ENCODE measurements at places on chromosomes 5 and 9.

DNA sequence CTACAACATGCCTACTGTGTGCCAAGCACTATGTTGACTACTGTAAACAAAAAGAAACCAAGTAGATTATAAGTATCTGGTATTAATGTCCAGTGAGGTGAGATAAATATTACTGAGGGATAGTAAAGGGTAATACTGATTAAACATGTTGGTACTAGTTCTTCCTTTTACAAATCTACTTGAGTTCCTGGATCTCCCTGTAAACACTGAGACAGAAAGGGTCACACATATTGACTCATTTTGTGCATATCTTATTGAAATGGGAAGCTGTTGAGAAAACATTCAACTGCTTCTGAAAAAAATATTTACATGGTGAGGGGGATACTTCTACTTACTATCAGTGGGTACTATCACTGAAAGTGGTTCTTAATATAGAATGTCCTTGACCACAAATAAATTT is 24.3 kb downstream of the EFNA5 start:
- DNase-seq: no peak

DNA sequence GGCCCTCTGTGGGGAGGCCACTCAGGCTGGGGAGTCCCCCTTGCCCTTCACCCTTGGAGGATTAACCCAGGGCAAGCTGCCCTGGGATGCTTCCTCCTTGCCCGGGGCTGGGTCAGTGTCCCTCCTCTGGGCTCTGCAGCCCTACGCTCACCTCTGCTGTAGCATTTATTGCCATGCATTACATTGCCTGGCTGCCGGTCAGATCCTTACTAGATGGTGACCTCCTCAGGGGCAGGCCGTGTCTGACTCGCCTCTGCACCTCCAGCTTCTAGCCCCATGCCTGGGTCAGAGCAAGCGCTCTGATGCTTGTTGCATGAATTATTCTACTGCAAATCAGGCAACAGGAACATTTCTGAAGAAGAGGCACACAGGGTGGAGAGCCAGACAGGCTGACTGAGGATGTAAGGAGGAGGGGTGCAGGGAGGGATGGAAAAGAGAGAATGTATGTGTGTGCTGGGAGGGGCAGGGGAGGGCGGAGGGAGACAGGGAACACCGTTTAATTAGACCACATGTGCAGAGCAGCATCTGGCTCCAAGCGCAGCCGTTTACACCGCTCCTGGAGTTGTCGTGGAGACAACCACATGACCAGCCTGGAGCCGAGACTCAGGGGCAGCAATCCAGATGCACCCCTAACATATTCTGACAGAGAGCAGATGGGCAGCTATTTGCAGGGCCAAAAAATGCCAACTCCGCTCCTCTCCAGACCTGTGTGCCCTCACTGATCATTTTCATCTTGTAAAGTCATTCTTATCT is 117.0 kb downstream of the CRB2 start:
- no peak for DNase-seq

DNA sequence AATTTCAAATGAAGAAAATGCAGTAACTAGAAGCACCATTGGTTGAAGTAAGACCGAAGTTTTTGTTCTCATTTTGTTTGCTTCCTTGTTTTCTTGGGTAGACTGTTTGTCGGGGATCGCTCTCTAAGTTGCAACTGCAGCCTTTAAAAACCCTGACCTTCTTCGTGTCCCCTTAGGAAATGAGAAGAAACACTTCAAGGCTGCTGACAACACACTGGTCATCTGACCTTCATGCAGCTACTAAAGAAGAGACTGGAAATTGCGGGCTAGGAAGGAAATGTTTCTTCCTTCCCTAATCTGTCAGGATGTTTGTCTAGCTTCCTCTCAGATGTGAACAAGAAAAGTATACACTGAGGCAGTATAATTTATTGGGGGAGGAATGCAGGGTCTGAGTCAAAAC is 50.7 kb upstream of the CHSY3 start:
- DNase-seq: no peak

GRCh38 chr5:119315516-119315949 is 40.3 kb upstream of the TNFAIP8 start:
- peak; percentile 43 for DNase-seq

- DNase-seq: no peak
These were observed 31.6 kb upstream of the GABBR2 start for GRCh38 chr9:98740226-98740881.

DNA sequence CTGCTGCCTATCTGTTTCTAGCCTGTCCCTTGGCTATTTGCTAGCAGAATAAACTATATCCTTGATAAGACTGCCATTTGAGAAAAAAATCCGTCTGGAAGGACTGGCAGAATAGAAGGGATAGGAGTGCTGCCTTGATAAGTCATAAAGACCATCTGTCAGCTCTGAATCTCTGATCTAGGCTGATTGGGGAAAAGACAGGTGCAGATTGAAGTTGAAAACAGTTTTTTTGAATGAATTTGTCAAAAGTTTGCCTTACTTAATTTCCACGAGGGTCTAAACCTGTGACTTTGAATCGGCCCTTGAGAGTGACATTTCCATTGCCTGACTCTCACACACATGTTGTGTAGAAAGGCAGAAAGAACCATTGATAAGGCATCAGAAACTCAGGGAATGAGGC is 218.6 kb downstream of the MAN2A1 start:
- DNase-seq: no peak

DNA sequence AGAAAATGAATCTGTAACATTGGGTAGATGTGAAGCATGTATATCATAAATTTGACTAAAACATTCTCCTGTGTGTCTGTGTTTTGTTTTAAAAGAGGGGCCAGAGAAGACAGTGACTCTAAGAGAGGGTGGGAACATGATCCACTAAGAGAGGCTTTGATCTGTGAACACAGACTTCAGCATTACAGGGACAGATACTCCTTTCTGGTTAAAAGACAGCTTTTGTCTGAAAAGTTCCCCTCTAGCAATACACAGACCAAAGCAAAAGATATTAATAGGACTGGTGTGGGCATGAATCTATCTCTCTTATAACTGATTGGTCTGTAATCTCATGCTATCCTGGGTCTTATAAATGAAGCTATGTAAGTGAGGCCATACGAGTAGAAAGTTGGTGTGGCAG is 150.9 kb downstream of the NUDT12 start:
- no peak for DNase-seq

DNA sequence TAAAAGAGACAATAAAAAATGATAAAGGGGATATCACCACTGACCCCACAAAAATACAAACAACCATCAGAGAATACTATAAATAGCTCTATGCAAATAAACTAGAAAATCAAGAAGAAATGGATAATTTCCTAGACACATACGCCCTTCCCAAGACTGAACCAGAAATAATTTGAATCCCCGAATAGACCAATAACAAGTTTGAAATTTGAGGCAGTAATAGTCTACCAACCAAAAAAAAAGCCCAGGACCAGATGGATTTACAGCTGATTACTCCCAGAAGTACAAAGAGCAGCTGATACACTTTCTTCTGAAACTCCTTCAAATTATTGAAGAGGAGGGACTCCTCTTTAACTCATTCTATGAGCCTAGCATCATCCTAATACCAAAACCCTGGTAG is 128.1 kb downstream of the DMRTA1 start:
- no peak for DNase-seq

DNA sequence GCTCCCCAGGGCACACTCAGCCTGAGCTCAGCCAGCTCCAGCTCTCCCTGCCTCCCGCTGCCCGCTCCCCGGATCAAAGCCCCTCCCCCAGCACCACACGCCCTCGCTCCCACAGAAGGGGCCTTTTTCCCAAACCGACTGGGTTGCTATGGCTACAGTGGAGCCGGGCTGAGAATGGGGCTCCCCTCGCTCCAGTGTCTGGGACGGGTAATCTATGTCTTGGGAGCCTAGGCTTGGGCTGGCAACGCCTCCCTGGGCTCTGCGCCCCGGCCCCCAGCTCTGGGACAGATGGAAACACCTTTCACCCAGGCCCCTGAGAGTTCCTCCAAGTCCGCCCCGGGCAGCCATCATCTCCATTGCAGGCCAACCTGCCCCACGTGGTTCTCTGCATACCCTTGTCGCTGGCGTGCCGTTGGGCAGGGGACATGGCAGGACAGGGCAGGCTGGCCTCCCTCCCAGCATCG is 29.6 kb downstream of the NOTCH1 start:
- DNase-seq: no peak

DNA sequence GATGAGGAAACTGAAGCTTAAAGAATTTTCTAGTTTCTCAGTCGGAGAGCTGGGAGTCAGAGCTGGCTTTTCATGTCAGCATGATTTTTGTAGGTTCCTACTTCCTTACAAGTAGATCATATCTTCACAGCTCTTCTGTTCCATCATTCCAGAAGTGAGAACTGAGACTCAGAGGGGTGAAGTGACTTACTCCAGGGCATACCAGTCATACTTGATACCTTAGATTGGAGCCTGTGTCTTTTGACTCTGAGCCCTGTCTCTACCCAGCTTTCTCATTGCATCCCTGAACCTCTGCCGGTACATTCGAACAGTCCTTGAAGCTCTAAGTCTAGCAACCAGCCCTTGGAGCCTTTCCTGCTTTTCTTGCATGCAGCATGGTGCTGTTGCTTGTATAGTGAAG is 53.3 kb downstream of the MCCC2 start:
- no peak for DNase-seq

GRCh38 chr5:111143910-111144309 is 51.8 kb downstream of the WDR36 start:
- DNase-seq: peak; percentile 98

GRCh38 chr5:109354761-109355160 is 55.0 kb downstream of the PJA2 start:
- DNase-seq: no peak

DNA sequence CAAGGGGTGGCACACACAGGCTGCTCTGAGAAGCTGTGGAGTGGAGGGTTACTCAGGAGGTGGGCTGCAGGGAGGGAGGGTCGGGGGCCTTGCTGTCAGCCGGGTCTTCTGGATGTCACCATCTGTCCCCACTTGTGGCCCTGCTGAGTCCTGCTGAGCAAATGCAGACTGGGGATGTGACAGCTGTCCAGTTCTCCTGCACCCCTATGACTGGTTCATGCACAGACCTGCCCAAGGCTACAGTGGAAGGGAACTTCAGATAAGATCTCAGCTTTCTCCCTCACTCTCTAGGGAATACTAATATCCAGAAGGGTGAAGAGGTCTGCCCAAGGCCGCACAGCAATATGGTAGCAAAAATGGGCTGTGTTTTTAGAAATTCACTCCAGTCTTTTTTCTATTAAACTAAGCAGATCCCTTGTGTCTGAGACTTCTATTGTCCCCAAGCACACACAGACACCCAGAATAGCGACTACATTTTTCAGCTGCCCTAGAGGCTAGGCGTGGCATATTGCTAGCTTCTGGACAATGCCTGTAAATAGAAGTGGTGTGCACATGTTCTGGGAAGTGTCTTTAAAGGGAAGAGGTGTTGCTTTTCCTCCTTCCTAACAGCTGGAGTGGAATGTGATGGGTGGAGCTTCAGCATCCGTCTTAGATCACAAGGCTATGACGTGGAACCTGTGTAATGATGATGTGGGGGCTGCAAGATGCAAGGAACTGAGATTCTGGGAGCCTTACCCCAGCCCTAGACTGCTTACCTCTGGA is 51.1 kb upstream of the TBC1D2 start:
- DNase-seq: peak; percentile 43

DNA sequence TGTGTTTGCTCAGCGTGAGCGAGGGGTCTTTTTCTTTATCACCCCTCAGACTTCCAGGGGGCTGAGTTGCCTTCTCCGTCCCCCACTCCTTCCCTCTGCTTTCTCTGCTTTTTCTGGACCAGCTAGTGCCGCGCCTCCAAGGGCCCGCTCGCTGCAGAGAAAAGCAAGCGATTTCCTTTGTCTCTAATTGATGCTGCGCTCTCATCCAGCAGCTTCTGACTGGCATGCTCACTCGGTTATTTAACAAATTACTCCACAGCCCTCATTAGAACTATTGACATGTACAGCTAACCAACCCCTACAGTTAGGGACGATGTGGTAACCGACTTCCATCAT is 288.0 kb downstream of the ELAVL2 start:
- DNase-seq: no peak

DNA sequence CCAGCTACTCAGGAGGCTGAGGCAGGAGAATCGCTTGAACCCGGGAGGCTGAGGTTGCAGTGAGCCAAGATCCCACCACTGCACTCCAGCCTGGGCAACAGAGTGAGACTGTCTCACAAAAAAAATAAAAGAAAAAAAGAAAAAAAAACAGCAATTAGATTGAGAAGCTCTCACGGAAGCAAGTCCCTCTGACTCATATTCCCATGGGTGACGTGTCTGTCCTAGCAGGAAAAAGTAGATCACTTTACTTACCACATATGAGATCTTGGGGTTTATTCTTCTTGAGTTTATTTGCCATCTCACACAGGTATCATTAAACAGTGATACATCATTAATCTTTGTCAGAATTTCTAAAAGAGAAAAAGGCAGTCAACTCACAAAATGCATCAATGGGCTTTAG is 62.6 kb downstream of the SUSD1 start:
- peak; percentile 81 for DNase-seq

DNA sequence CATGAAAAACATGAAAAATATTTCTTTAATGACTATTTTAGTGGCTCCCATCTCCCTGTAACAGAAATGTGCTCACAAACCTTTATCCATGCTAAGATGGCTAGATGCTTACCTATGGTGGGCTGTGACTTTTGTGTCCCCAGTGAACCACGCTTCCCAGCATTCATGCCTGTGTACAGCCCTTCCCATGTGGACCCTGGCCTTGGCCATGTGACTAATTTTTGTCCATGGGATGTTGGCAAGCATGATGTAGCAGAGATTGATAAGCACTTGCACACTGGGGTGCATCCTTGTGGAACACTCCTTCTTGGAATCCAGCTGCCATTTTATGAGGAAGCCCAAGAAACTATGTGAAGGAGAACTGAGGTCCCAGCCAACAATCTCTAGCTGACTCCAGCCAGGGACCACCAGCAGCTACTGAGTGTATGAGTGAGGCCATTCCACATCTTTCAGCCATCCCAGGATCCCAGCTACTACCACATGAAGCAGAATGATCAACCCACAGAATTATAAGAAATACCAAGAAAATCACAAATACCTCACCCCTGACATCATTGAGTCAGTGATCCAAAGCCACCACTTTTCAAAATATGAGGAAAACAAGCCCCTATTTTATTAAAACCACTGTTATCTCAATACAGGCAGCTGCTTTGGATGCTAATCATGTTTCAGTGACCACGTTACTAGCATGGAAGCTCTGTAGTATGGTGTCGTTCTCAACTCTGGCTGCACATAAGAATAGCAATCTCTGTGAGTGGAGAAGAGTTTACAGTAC is 16.1 kb upstream of the RAI14 start:
- DNase-seq: peak; percentile 39

GRCh38 chr5:35230038-35230611 is at the start of gene PRLR:
PRLR (minus strand) TSS chr5:35230487; CDS start chr5:35089620, 140,867 bp downstream.
- DNase-seq: peak; percentile 37

GRCh38 chr5:161382685-161383084 is 163.8 kb downstream of the GABRB2 start:
- no peak for DNase-seq

GRCh38 chr5:10374046-10375022 is 20.8 kb downstream of the MARCHF6 start:
- DNase-seq: no peak

GRCh38 chr5:60196385-60197113 is 303.0 kb upstream of the PDE4D start:
- peak; percentile 94 for DNase-seq
